Dermis lymphatic vessel endothelial cell (primary cell): ENCODE measurements at places on chromosomes 2 and 18. TPM values are rescaled to one million over a fixed set of nuclear protein-coding genes. Genes with fewer than 3 reads are reported as not detected.

SERPINB2 gene
- total RNA-seq, result not detected in 2 replicates

TMEM178A gene
- total RNA-seq, result 0.11 TPM in 1 of 2 replicates, not detected in the other

ASB18 gene
- total RNA-seq, result not detected in 2 replicates

SLC19A3 gene
- total RNA-seq, result not detected in 2 replicates

LBX2 gene
- total RNA-seq, result 0.09 and 0.11 TPM in 2 replicates

LOXHD1 gene
- total RNA-seq, result 0.11 and 0.26 TPM in 2 replicates

ORC2 gene
- total RNA-seq, result 13.0 and 20.6 TPM in 2 replicates

IL37 gene
- not detected in 2 replicates for total RNA-seq

KYNU gene
- total RNA-seq, result not detected in 2 replicates

DUSP19 gene
- 2.5 and 4.4 TPM in 2 replicates for total RNA-seq

SULT1C2 gene
- under 0.01 TPM in 1 of 2 replicates, not detected in the other for total RNA-seq

ALKAL2 gene
- not detected in 2 replicates for total RNA-seq

KCMF1 gene
- 63.8 and 68.2 TPM in 2 replicates for total RNA-seq

KIF1A gene
- total RNA-seq, result under 0.01 TPM in 1 of 2 replicates, not detected in the other

STARD6 gene
- total RNA-seq, result 0.11 TPM in 1 of 2 replicates, not detected in the other

RGPD4 gene
- total RNA-seq, result not detected in 2 replicates

NEB gene
- total RNA-seq, result 0.43 and 0.60 TPM in 2 replicates

RAB6C gene
- total RNA-seq, result under 0.01 TPM in 1 of 2 replicates, not detected in the other

CCDC74B gene
- total RNA-seq, result 0.17 and 5.0 TPM in 2 replicates

SH3RF3 gene
- total RNA-seq, result 4.6 and 7.0 TPM in 2 replicates

UGT1A5 gene
- not detected in 2 replicates for total RNA-seq

TLX2 gene
- not detected in 2 replicates for total RNA-seq

HOXD12 gene
- not detected in 2 replicates for total RNA-seq

OTOF gene
- total RNA-seq, result 2.5 and 45.7 TPM in 2 replicates

CGREF1 gene
- total RNA-seq, result 1.7 and 2.3 TPM in 2 replicates

NOSTRIN gene
- 0.09 and 0.22 TPM in 2 replicates for total RNA-seq

OSBPL1A gene
- total RNA-seq, result 15.9 and 19.9 TPM in 2 replicates

FAM110C gene
- total RNA-seq, result under 0.01 and 0.17 TPM in 2 replicates

HOXD8 gene
- total RNA-seq, result 23.8 and 44.3 TPM in 2 replicates

NCKAP5 gene
- 0.09 and 0.11 TPM in 2 replicates for total RNA-seq

CAMKMT gene
- total RNA-seq, result 3.6 and 4.1 TPM in 2 replicates

MROH2A gene
- total RNA-seq, result not detected in 2 replicates

C2orf72 gene
- total RNA-seq, result under 0.01 and 7.6 TPM in 2 replicates

CRYGC gene
- not detected in 2 replicates for total RNA-seq

BOLL gene
- not detected in 2 replicates for total RNA-seq

FN1 gene
- total RNA-seq, result 250 and 543 TPM in 2 replicates

TTL gene
- 8.6 and 14.6 TPM in 2 replicates for total RNA-seq

MARCO gene
- not detected in 2 replicates for total RNA-seq

TBC1D8 gene
- total RNA-seq, result 89.3 and 99.4 TPM in 2 replicates

ARL5A gene
- total RNA-seq, result 70.2 and 102 TPM in 2 replicates

REG1B gene
- total RNA-seq, result not detected in 2 replicates

VSNL1 gene
- not detected in 2 replicates for total RNA-seq
